ENCODE measurements at places on chromosomes 16 and 17.

DNA sequence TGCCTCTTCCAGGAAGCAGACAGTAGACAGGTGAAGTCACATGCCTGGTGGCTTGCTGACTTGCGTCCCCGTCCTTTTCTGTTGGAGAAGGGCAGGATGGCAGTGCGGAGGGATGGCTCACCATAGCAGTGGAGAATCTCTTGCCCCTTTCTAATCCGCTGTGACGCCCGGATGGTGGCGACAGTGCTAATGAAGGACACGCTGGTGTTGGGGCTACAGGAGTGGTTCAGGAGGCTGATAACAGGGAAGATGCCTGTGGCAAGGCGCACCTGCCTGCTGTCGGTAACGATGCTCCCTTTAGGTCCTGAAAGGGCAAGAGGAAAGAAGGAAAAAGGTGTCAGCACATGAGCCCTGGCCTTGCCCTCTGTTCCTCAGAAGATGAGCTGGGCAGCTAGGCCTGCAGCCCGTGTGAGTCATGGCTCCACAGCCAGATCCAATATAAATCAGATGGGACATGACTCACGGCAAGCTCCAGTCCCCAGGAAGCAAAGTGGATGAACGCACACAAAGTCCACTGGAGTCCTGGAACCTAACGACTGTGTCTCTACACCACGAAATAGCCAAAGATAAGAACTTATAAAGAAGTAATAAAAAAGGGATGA is 25.5 kb downstream of the SERPINF1 start:
- no peak for DNase-seq

GRCh38 chr17:82780971-82781893 is 29.4 kb downstream of the TBCD start:
- DNase-seq = no peak

GRCh38 chr16:51440131-51440889 is 289.2 kb upstream of the SALL1 start:
- no peak for DNase-seq

GRCh38 chr16:27379919-27380318 is 22.1 kb upstream of the IL21R start:
- no peak for DNase-seq

- no peak for DNase-seq
Measured at GRCh38 chr17:66493283-66494019, 191.0 kb downstream of the PRKCA start.

DNA sequence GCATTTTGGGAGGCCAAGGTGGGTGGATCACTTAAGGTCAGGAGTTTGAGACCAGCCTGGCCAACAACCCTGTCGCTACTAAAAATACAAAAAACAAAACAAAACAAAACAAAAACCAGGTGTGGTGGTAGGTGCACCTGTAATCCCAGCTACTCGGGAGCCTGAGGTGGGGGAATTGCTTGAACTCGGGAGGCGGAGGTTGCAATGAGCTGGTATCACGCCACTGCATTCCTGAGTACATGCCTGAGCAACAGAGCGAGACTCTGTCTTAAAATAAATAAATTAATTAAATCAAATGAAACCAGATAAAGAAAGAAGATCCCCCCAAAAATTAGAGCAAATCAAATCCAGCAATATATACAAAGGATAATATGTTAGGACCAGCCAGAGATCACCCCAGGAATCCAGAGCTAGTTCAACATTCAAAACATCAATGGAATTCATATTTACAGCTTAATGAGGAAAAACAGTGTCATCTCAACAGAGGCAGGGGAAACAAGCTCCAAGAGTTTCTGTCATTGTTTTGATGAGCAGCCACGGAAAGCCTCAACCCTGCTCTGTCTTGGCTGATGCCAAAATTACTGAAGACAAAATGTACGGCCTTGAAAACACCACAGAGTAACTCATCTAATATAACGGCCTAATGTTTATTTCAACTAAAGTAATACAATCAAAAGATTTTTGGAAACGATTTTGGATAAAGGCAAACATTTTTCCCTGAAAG is 3.7 kb downstream of the PEMT start:
- no peak for DNase-seq

GRCh38 chr16:87782033-87782432 is 16.2 kb upstream of the KLHDC4 start:
- DNase-seq = no peak

GRCh38 chr17:19457046-19457445 is 46.0 kb downstream of the RNF112 start:
- no peak for DNase-seq

DNA sequence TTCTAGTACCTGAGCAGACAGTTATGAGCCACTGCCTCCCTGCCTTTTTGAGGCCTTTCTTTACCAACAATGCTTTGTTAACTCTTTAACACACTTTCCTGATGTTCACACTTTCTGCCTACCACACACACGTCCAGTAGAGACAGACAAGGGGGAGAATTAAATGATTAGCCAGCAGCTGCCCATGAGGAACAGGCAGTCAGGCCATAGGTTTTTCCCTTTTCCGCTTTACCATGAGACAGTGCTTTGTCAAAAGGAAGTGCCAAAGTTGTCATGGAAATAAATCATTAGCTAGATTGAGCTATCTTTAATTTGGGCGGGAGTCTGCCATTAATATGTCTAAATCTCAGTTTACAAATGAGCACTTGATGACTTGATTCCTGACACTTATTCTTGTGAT is 102.1 kb downstream of the PITPNC1 start:
- no peak for DNase-seq

DNA sequence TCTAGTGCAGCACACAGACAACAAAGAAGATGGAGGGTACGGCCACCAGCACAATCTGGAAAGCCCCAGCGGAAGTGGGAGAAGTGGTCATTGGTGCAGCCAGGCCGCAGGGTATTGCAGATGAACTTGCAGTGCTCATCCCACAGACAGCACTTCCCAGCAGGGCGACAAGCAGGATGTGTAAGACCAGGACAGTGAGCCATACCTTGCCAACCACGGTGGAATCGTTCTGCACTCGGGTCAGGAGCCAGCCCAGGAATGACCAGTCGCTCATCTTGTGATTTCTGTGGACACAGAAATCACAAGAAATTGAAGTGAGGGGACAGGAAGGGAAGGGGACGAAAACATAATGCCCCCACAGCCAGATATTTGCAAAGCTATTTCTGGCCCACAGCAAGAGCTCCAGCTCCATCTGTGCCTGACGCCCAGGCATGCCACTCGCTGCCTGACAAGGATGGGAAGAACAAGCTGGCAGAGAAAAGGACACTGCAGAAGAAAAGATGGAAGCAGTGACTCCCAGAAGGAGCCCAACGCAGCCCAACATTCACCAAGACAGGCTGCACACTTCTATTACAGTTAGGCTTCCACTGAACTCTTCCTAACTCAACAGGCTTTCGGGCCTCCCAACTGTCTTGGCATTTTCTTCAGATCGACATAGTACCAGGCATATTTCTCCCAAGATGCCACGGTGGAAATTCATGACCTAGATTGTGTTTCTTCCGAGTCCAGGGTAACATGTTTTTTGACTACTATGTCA is 17.5 kb upstream of the MYO18A start:
- DNase-seq = no peak

GRCh38 chr17:40323391-40324381 is 14.7 kb downstream of the RARA start:
- DNase-seq = peak; percentile 72

DNA sequence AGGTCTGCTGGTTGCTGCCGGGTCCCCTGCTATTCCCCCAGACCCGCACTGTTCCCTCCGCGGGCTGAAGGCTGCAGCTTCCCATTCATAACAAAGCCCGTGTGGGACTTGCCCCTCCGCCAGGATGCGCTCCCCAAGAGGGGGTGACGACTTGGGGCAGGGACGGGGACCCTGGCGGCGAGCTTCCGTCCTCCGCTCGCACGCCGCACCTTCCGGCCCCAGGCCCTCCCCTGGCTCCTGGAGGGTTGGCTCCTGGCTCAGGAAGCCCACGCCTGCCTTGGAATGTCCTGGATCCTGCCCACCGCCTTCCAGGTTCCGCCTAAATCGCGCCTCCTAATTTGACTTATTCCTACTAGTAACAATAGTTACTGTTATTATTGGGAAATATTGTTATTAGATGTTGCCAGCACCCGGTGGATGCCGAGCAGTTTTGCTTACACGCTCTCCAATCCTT is 1.1 kb upstream of the TFAP4 start:
- DNase-seq = no peak

DNA sequence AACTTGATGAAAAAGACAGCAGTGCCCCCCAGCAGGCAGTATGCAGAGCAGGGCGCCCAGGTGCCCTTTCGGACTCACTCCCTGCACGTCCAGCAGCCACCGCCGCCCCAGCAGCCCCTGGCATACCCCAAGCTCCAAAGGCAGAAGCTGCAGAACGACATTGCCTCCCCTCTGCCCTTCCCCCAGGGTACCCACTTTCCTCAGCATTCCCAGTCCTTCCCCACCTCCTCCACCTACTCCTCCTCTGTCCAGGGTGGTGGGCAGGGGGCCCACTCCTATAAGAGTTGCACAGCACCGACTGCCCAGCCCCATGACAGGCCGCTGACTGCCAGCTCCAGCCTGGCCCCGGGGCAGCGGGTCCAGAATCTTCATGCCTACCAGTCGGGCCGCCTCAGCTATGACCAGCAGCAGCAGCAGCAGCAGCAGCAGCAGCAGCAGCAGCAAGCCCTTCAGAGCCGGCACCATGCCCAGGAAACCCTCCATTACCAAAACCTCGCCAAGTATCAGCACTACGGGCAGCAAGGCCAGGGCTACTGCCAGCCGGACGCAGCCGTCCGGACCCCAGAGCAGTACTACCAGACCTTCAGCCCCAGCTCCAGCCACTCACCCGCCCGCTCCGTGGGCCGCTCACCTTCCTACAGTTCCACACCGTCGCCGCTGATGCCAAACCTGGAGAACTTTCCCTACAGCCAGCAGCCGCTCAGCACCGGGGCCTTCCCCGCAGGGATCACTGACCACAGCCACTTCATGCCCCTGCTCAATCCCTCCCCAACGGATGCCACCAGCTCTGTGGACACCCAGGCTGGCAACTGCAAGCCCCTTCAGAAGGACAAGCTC is 43.2 kb downstream of the SREBF1 start:
- no peak for DNase-seq

DNA sequence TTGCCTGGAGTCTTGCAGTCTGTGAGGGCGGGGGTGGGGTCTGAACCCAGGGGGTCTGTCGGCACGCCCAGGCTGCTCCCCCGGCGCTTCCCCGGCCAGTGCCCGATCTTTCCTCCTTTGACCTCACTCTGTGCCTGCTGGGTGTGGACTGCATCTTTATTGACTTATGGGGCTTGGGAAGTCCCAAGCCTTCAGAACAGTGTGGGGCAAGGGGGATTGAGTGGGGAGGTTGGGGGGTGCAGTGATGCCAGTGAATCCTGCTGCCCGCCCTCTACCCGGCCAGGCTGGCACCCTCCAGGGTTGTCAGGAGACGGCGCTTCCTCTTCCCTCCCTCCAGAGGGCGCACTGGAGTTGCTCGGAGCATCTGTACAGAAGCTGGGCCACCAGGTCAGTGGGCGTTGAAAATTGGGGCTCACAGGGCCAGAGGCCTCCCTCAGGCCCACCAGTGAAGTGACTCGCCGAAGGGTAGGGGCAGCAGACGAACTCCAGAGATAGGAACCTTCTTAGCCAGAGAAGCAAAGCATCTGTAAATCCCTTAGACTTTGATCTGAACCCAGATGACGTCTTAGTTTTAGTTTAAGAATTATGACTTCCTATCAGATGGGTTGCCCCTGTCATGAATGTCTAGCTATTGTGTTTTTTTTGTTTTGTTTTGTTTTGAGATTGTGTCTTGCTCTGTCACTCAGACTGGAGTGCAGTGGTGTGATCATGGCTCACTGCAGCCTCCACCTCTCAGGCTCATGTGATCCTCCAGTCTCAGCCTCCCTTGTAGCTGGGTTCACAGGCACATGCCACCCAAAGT is 184.8 kb upstream of the CIBAR2 start:
- peak; percentile 18 for DNase-seq

GRCh38 chr17:7882068-7882467 is 6.5 kb upstream of the CHD3 start:
- no peak for DNase-seq

DNA sequence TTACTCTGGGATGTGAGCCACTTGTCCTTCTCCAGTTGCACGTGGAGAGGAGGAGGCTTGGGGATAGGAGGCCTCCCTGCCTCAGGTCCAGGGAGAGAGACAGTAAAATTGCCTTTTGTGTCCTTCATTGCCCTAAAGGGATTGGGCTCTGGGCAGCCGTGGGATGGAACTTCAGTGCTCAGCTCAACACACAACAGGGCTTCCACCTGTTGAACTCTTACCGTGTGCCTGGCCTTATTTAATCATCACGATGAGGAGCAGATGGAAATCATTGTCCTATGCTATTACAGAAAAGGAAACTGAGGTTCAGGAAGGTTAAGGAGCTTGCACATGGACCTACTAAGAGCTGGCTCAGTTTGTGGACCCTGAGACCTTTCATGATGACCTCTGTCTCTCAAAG is 92.4 kb upstream of the CDC42EP4 start:
- DNase-seq = no peak

DNA sequence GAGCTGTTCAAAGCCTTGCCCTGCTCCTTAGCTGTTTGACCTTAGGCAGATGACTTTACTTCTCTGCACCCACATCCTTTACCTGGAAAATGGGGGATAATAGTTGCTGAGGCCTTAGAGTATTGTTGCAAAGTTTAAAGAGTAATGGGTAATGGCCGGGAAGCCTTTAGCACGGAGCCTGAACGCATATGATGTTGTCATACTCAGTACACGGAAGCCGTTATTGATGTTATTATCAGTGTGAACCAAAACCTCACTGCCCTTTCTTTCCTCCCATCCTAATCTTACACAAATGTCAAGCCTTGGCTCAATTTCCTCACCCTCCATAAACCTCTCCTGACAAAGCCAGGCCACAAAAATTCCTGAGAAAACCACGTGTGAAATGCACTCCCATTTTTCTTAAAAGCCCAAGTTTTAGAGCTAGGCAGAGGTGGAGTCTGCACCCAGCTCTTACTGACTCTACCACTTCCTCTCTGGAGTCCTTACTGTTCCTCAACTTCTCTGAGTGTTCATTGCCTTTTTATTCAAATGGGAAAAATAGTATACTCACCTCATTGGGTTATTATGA is 67.3 kb upstream of the CACNG3 start:
- no peak for DNase-seq
